Stimulated activated CD4-positive, alpha-beta T cell treated with anti-CD3 and anti-CD28 coated beads, Interleukin-1b, Interleukin-23, amount 100 ng/mL, for 48 hours (primary cell): ENCODE measurements at places on chromosomes 16 and 17.

DNA sequence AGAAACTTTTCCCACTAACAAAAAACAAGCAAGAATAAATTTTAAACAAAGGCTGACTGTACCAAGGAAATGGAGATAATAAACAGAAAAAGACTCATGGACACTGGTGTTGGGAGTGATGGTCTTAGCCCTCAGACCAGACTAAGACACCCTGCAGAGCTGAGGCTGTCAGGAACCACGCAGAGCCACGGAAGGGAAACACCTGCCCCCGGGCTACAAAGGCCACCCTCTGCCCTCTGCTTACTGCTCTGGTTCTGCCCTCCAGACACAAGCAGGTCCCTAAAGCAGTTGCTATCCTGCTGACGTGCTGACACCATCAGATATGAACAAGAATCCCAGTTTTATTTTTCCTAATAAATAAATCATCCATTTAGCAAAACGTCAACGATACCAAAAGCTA is 80.0 kb downstream of the ANKRD11 start:
- DNase-seq = no peak

GRCh38 chr17:82939621-82940135 is 99.9 kb upstream of the ZNF750 start:
- DNase-seq = no peak

GRCh38 chr16:280552-280951 is at the start of gene ARHGDIG:
TSS of gene ARHGDIG (plus strand) at chr16:280591. CDS start at chr16:280681, 90 bp downstream.
- no peak for DNase-seq

- DNase-seq = no peak
Observed at GRCh38 chr17:37295888-37296287, 79.9 kb upstream of the C17orf78 start.

DNA sequence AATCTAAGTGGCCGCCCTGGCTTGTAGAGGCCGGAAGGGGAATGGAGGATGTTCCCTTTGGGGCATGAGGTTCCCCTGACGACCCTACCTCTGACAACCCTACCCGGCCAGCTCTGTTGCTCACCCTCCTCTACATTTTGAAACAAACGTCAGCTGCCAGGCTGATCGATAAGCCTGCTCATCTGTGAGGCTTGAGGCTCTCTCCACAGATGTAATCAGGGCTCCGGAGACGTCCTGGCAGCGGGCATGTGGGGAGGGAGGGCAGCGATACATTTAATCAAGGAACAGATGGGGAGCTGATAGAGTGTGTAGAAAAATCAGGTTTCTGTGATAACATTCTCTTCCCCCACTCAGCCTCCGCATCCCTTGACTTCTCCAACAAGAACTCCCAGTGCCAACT is 212.3 kb upstream of the SDK2 start:
- DNase-seq = no peak

- DNase-seq = no peak
Observed at GRCh38 chr17:37221865-37222264, 153.9 kb upstream of the C17orf78 start.

GRCh38 chr16:54210452-54211125 is 76.0 kb downstream of the IRX3 start:
- DNase-seq = no peak

- DNase-seq = no peak
Observed at GRCh38 chr17:78182504-78182903, 4.3 kb downstream of the TK1 start.

DNA sequence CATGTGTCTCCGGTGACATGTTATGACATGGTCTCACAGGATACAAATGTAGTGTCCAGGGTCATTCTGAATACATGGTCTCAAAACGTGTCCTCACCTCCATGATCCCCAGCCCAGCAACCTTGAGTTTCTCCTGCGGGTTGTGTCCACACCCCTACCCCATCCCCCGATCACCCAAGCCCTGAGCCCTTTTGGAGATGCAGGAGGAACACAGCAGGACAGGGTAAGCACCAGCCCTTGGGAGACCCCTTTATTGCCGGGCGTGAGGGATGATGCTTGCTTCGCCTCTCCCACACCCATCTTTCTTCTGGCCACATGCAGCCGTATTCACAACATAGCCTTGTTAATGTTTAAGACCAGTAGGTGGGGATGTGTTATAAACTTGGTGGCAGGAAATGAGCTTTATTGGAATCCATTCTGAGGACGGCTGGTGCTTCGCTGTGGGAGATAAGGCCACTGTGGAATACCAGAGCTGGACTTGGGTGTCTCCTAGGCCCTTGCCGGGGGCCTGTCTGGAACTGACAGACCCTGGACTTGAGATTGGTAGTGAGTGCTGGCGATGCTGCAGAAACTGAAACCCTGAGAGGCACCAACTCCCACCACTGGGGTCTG is 5.5 kb downstream of the TMEM132E start:
- DNase-seq = no peak

GRCh38 chr17:17089796-17090641 is 47.8 kb downstream of the MPRIP start:
- DNase-seq = no peak

DNA sequence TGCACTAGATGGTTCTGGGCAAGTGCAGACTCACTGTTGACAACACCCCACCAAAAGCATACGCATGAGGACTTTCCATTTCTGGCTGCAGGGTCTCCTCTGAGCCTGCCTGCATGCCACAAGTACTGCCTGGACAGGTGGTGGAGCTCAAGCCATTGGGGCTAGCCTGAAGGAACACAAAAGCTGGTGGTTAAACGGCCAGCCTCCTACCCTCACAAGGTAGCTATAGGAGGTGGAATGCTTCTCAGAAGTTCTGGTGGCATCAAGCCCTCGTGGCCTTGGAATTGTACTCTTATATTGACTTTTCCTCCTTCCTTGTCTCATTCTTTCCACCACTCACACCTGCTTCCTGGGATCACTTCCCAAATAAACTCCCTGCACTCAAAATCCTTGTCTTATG is 56.6 kb upstream of the BCAR1 start:
- DNase-seq = no peak

DNA sequence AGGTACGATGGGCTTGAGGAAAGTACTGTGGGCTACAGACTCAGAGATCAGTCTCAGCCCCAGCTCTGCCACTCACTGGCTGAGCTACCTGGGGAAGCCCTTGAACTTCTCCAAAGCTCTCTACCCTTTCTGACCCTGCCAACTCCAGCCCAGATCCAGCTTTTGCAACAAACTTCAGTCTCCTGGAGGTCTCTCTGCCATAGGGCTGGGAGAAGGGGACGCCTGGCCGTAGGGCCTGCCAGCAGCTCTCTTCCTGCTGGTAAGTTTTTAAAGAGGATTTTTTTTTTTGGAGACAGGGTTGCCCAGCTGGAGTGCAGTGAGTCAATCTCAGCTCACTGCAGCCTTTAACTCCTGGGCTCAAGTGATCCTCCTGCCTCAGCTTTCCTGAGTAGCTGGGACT is 11.5 kb downstream of the INPP5K start:
- no peak for DNase-seq

- no peak for DNase-seq
Observed at GRCh38 chr16:31128711-31129567, 6.6 kb downstream of the PRSS8 start.

DNA sequence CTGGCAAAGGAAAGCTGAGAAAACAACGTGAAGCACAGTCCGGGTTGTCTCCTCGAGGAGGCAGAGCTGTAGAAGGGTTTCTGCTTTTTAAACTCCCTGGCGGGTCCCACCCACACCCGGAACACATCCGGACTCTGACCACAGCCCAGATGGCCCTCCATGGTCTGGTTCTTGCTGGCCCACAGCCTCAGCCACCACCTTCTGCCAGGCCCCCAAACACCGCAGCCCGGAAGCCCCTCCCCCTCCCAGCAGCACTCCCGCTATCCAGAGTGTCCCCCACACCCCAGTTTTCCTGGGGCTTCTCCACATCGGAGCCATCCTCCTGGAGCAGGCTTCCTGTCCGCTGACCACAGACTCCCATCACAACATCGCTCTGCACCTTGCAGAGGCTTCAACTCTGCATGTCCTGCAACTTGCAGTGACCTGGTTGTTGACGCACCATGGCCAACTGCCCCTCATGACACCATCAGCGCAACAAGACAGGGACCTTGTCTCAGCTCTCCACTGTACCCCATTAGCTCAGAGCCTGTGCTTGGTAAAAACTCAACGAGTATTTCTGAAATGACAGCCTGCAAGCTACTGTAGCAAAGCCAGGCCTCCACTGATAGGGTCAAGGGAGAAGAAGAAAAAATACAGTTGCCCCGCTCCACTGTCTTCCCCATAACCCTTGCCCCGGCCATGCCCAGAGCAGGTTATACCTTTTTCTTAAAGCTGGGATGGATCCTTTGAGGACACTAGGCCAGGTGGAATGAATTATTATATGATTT is 129.8 kb downstream of the C16orf78 start:
- no peak for DNase-seq

- DNase-seq = no peak
Observed at GRCh38 chr17:4605826-4606225, 21.5 kb downstream of the SMTNL2 start.

DNA sequence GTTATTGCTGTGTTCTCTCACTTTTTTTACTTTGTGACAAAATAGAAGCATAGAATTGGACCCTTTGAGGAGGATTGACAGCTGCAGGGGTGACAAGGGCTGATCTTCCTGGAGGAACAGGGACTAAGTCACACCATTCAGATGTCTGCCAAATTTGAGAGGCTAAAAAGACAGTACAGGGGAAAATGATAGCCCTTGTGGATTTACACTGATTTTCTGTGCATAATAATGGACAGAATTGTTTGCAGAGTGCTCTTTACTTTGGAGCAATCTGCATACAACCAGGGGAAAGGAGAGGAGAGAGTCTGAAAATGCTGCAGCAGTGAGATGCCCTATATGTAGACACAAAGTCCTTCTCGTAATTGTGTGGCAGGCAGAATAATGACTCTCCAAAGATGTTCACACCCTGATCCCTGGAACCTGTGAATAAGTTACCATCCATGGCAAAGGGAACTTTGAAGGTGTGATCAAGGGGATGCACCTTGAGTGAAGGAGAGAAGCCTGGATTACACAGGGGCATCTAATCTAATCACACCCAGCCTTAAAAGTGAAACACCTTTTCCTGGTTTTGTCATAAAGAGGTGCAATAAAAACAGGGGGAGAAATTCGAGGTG is 221.4 kb upstream of the CPHXL start:
- no peak for DNase-seq

DNA sequence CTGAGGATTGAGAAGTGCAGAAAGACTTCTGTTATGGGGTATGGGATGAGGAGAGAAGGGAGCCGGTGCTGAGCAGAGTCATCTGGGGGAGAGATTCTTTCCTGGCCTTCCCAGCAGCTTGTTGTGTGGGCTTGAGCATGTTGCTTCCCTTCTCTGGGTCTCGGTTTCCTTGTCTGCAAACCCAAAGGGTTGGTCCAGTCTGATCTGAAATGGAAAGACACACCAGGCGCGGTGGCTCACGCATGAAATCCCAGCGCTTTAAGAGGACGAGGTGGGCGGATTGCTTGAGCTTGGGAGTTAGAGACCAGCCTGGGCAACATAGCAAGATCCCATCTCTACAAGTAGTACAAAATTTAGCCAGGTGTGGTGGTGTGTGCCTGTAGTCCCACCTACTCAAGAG is 6.0 kb downstream of the SOCS3 start:
- no peak for DNase-seq

GRCh38 chr16:50681021-50681885 is at the start of gene SNX20:
TSS of gene SNX20 (minus strand) at chr16:50681312. CDS start at chr16:50677526, 3,786 bp downstream.
- DNase-seq = peak; percentile 62

GRCh38 chr17:82205720-82206508 is 6.7 kb downstream of the CCDC57 start:
- DNase-seq = peak; percentile 79

- DNase-seq = no peak
Observed at GRCh38 chr16:63337264-63337663, 1301.0 kb upstream of the CDH8 start.

DNA sequence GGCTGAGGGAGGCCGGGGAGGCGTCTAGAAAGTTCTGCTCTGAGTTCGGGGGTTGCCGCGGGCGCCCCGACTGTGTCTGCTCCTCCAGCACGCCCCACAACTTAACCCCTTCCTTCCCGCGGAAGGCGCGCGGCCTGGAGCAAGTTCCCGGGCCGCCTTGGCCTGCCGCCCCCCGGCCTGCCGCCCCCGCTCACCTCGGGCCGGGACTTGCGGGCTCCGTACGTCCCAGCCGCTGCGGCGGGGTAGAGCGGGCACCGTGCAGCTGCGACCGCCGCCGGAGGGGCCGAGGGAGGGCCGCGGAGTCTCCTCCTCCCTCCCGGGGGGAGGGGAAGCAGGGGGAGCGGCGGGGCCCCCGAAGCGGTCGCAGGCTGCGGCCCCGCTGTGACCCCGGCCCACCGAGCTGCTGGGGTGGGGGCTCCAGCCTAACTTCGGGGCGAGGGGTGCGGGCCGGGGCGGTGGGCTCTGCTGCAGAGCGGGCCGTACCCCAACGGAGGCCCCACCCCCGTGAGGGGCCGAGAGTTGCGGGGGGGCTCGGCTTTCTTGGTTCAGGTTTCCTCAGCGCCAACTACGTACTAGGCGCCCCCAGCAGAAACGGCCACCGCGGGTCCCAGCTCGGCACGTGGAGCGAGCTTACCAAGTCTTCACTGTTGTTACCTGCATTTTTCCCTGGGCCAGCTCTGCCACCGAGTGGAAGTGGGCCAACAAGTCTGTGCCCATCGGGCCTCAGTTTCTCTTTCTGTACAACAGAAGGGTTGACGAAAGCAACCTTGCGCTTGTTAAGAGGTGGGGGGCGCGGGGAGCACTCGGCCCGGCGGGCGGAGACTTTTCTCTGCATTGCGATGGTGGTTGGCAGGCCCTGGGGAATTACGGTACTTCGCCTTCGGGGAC is at the start of gene CCDC102A:
CCDC102A (minus strand) TSS at position 266 of the 888 bp plus-strand sequence. CDS start 7,394 bp downstream, outside the sequence.
- peak; percentile 51 for DNase-seq

- DNase-seq = no peak
Observed at GRCh38 chr17:47774987-47775580, 42.0 kb downstream of the TBX21 start.

GRCh38 chr17:71405101-71405500 is 715.7 kb upstream of the SOX9 start:
- no peak for DNase-seq

- DNase-seq = no peak
Observed at GRCh38 chr16:82744958-82745357, 118.2 kb downstream of the CDH13 start.

DNA sequence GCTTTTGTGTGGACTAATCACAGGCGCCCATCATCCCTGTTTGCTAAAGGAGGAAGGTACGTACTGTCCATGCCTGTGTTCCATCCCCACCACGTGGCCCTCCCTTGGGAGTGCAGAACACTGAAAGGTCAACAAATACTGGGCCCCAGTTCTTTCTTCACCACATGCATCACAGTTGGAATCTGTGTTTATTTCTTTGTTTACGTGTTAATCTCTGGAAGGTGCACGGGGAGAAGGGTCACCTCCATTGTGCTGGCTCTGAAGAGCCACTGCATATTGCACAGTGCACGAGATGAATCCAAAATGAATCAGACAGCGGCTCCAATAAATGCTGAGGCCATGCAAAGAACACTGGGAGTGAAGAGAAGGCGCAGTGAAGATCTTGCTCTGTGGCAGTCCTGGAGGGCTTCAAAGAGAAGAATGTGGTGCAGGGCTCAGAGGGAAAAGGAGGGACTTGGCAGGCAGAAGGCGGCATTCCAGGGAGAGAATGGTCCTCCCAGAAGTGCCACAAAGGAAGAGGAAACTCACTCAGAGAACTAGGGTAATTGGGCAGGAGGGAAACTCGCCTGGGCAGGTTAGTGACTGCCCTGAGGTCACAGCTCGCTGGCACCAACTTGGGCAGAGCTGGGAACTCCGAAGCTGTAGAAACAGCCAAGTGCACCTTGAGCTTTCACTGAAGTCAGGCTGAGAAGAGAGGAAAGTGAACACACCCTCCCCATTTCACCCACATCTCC is 3.7 kb downstream of the RPH3AL start:
- DNase-seq = no peak
